Neural crest cell (in vitro differentiated cells): ENCODE measurements at places on chromosomes 2 and 18. TPM values are rescaled to one million over a fixed set of nuclear protein-coding genes. Genes with fewer than 3 reads are reported as not detected.

DNA sequence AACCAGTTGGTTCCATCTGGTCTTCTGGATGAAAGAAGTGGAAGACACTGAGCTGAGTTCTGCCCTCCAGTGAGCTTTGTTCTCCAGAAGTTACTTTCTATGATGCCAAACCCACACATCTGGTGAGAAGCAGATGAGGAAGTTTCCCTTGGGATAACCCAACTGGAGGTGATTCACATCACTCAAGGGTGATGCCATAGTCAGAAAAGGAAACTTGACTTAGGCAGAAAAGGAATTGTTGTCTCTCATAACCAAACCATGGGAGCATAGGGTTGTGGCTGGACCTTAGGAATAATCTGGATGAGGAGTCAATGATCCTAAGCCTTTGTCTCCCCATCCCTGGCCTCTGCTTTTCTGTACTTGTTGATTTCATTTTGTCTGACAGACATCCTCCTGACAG lies 43.7 kb downstream of the CDC42EP3 start:
- DNase-seq: no peak

DNA sequence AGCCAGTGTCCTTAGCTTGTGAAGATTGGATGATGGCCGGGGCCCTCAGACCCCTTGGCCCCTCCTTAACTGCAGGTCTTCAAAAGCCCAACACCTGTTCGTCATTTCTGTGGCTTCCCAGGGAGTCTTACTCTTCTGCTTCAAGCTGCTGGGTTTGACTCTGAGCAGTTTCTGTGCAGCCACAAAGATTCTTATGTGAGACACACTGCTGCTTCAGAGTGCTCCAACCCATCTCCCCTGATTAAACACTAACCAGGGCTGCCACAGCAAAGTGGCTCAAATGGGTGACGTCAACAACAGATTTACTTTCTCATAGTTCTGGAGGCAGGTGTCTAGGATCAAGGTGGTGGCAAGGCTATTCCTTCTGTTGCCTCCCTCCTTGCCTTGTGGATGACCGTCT lies 40.8 kb downstream of the TSN start:
- no peak for DNase-seq

DNA sequence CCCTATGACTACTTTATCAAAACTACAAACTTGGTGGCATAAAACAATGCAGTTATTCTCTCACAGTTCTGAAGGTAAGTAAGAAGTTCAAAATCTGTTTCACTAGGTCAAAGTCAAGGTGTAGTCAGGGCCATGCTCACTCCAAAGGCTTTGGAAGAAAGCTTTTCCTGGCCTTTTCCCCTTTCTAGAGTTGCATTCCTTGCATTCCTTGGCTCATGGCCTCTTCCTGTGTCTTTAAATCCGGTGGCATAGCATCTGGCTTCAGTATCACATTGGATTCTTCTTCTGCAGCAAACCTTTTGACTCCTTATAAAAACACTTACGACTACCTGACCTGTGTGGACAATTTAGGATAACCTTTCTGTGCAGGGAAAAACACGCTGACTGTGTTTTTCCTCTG lies 543.5 kb upstream of the HNMT start:
- DNase-seq: no peak

DNA sequence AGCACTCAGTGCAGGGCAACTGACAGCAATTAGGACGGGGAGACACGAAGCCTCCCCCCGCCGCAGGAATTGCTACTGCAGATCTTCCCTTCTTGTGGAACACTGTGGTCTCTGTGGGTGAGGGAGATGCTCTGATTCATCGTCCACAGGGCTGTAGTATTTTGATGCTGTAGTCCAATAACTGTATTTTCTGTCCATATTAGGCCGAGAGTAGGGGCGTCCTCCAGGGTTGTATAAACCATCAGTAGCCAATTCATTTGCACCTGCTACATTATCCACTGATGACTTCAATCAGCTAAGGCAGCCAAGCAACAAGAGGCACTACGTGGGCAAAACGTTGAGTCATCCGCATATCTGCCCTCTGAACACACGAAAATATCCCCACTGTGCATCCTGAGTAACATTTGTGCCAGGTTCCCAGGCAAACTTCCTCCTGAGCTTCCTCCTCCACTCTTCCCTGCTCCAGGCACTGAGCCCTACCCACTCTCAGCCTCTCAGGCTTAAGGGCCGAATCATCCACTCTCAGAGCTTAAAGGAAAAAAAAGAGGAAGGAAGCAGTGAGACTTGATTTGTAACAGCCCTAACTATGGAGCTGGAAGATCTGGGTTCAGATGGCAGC lies 62.1 kb downstream of the LBH start:
- no peak for DNase-seq

DNA sequence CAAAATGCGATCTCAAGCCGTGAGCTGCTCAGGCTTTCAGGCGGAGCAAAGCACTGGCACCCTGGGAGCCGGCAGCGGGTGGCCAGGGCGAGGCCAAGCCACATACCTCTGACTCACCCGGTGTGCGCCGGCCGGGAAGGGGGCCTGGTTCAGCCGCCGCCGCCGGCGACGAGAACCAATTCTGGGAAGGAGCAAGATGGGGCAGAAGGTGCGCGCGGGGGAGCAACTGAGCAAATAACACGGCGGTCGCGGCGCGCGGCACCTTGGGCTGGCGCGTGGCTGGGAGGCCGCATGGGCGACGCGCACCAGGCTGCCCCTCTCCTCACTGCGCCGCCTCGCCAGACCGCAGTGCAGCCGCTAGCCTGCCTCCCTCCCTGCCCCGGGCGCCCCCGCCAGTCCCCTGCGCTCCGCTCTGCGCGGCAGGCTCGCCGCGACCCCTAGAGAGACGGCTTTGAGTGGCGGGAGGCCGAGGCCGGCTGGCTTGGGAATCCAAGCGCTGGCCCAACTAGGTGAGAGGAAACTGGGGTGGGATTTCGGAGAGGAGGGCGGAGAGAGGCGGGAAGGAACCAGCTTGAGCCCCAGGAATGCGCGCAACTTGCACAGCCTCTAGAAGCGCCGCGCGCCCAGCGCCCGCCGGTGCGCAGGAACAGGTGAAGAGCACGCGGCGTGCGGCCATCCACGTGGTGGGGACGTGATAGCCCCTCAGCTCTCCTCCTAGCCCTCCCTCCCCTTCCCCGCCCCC lies 3.2 kb downstream of the NRP2 start:
- no peak for DNase-seq

DNA sequence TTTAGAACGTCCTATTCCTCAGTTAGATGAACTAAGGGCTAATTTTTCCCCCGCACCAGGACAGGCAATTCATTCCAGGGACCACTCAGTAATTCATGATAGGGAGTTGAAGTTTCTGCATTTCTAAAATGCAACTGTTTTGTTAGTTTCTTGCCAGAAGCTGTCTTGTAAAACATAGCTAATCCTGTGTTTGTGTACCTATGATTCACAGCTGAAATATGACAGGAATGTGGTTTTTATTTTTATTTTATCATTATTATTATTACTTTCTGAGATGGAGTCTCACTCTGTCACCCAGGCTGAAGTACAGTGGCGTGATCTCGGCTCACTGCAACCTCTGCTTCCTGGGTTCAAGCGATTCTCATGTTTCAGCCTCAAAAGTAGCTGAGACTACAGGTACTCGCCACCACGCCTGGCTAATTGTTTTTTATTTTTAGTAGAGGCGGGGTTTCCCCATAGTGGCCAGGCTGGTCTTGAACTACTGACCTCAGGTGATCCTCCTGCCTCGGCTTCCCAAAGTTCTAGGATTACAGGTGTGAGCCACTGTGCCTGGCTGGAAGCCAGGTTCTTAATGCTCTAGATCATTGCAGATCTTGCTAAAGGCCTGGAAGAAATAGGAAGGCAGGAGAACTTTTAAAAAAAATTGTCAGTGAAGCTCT lies 154.8 kb upstream of the FHL2 start:
- DNase-seq: no peak

DNA sequence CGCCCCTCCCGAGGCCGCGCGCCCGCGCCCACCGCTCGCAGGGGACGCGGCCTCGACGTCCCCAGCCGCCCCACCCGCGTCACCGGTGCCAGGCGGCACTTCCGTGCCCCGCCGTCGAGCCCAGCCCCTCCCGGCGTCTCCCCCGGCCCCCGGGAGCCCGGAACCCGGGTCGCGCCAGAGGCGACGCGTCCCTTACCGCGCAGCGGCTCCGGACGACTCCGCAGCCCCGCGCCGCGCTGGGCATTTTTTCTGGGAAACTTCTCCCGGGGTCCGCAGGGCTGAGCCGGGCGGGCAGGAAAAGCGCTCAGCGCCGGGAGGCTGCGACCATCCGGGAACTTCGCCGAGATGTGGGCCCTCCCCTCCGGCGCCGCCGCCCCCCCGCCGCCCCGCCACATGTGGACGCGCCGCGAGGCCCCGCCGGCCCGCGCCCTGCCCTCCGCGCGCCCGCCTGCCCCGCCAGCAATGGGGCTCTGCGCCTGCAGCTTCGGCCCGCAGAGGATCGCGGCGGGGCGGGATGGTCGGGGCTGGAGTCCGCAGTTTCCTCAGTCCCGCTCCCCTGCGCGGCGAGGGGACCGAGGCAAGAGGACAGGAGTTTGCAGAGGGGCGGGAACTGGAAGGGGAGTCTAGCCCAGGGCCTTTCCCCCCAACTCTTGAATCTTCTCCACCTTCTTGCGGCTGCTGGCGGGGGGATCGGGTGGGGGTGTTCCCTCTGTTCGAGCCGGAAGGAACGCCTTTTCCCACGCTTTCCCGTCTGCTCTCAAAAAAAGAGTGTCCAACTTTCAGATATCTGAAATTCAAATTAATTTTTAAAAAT lies 81.5 kb downstream of the CHRNA1 start:
- peak; percentile 60 for DNase-seq

- DNase-seq: no peak
Observed at GRCh38 chr2:110978756-110979470, 141.8 kb upstream of the BCL2L11 start.

GRCh38 chr2:145906354-145906753 lies 1386.4 kb upstream of the ZEB2 start:
- no peak for DNase-seq

DNA sequence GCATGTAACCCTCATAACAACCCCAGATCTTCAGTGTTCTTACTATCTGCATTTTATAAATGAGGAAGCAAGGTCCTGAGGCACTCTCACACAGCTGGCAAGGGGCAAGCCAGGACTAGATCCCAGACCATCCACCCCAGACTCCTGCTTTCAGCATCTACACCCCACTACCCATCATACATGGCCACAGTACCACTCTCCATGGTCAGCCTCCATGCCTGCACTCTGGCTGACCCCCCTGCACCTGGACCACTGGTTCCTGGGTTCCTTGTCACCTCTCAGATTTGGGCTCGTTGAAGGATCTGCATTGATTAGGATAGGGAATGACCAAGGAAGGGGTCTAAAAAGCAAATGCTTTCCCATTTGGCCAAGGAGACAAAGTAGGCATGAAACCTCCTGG lies 36.0 kb upstream of the TEX51 start:
- no peak for DNase-seq

GRCh38 chr18:6239716-6240115 lies 175.0 kb downstream of the L3MBTL4 start:
- DNase-seq: no peak

- no peak for DNase-seq
Observed at GRCh38 chr18:35460736-35461161, 37.0 kb downstream of the INO80C start.

GRCh38 chr2:228841877-228842276 lies 429.2 kb downstream of the PID1 start:
- DNase-seq: no peak

GRCh38 chr2:46778511-46778910 lies 137.1 kb downstream of the MCFD2 start:
- no peak for DNase-seq

- DNase-seq: no peak
Observed at GRCh38 chr2:108492364-108492763, 41.9 kb upstream of the LIMS1 start.

GRCh38 chr2:38925982-38926381 lies 36.3 kb downstream of the ARHGEF33 start:
- DNase-seq: no peak

DNA sequence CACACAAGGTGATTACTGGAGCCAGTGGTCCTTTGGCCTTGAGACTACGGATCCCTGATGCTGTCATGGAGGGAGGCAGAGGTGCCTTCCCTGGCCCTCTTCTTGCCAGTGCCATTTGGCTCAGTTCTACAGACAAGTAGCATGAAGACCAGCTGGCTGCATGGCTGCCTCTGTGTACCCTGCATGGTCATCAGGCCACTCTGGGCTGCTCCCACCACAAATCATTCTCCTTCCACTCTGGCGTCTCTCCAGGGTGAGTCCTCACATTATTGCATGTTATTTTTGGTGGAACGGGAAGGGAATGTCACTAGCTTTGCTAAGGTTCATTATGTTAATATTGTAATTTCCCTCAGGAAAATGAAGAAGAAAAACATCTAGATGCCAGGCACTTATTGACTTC lies 229.8 kb downstream of the VAPA start:
- no peak for DNase-seq

GRCh38 chr2:216671081-216671411 lies 24.3 kb downstream of the IGFBP5 start:
- no peak for DNase-seq

DNA sequence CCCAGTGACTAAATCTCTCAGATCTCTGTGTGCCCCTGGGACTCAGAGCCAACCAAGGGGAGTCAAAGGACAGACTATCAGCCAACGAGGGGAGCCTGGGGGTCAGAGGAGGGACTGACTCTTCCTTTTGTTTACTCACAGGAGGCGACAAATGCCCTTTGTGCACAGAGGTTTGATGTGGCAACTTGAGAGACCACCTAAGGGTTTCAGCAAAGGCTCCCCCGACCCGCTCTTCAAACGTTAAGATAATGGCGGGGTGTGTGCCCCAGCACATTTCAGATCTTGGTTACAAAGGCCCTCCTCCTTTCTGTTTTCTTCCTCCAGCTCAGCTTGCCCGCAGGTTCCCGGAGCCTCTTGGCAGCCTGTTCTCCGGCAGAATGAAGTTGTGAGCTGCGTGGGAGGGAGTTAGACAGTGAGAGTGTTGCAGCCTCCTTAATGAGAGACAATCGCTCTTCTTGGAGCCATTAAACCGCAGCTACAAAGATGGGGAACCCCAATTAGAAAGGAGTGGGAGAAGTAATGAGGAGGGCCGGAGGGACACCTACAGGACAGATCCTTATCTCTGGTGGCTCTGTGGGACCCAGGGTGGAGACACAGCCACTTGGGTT lies 76.2 kb downstream of the KIAA2012 start:
- peak; percentile 41 for DNase-seq

GRCh38 chr2:168416555-168416954 lies 39.5 kb upstream of the CERS6 start:
- no peak for DNase-seq

- no peak for DNase-seq
Observed at GRCh38 chr2:101089419-101089818, 61.8 kb downstream of the TBC1D8 start.

DNA sequence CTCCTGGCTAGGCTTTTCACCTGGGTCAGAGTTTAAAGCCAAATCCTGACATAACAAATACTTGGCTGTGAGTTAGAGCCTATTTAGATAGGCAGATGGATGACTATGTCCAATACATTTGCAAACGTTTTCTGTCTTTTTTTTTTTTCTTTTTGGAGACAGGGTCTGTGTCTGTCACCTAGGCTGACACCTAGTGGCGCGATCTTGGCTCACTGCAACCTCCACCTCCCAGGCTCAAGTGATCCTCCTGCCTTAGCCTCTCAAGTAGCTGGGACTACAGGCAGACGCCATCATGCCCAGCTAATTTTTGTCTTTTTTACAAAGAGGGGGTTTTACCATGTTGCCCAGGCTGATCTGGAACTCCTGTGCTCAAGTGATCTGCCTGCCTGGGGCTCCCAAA lies 124.8 kb downstream of the DYM start:
- no peak for DNase-seq

EPAS1 gene
- total RNA-seq: 0.14 and 0.27 TPM in 2 replicates

TOGARAM2 gene
- 0.35 TPM in 1 of 2 replicates, not detected in the other for total RNA-seq

AFF3 gene
- total RNA-seq: 20.9 and 25.7 TPM in 2 replicates

KIAA2012 gene
- total RNA-seq: 0.07 and 0.34 TPM in 2 replicates

PDE11A gene
- total RNA-seq: 0.23 and 0.28 TPM in 2 replicates

RGPD8 gene
- 4.3 and 4.8 TPM in 2 replicates for total RNA-seq
